ENCODE measurements at places on chromosomes 1 and 21.

GRCh38 chr21:14880922-14881321 lies 183.9 kb downstream of the NRIP1 start:
- no peak for DNase-seq

GRCh38 chr1:65493802-65494201 lies 73.3 kb downstream of the LEPR start:
- no peak for DNase-seq

GRCh38 chr1:37519613-37520012 lies 5.0 kb upstream of the MEAF6 start:
- no peak for DNase-seq

DNA sequence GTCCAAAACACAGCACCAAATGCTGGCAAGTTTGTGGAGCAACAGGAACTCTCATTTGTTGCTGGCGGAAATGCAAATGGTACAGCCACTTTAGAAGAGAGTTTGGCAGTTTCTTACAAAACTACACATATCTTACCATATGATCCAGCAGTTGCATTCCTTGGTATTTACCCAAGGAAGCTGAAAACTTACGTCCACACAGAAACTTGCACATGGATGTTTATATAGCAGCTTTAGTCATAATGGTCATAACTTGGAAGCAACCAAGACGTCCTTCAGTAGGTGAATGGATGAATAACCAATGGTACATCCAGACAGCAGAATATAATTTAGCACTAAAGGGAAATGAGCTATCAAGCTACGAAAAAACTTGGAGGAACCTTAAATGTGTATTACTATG lies 66.4 kb downstream of the MARK1 start:
- no peak for DNase-seq

GRCh38 chr21:41136286-41136685 lies 31.7 kb upstream of the BACE2 start:
- no peak for DNase-seq

DNA sequence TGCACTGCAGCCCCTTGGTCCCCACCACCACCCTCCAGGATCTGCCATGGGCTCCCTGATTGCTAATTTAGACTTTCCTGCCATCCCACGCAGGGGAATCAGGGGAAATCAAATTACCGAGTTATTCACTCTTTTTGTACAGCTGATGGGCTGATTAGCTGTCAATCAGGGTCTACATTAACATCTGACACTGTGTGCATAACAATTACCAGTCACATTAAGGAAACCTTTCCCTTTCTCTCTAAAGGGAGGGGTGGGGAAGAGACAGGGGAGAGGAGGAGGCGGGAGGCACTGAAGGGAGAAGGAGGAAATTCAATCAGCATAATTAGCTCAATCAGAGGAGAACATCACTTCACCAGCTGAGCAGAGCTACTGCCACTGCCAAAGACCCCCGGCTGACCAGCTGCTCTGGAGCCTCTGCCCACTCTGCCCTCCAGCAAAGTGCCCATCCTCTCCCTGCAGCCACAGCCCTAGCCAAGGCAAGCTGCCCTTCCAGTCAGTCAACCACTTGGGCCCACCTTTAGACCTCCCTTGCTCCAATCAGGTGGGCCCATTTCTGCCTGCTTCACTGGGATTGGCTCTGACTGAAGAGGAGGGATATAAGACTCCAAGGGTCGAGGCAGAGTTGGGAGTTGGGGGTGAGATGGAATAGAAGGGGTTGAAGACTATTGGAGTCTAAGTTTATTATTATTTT lies 199.3 kb upstream of the ZC3H12A start:
- DNase-seq, result no peak

- DNase-seq, result peak; percentile 8
Observed at GRCh38 chr1:175402336-175402735, 209.8 kb upstream of the KIAA0040 start.

- no peak for DNase-seq
Observed at GRCh38 chr21:36075171-36075570, 5.3 kb downstream of the CBR1 start.

DNA sequence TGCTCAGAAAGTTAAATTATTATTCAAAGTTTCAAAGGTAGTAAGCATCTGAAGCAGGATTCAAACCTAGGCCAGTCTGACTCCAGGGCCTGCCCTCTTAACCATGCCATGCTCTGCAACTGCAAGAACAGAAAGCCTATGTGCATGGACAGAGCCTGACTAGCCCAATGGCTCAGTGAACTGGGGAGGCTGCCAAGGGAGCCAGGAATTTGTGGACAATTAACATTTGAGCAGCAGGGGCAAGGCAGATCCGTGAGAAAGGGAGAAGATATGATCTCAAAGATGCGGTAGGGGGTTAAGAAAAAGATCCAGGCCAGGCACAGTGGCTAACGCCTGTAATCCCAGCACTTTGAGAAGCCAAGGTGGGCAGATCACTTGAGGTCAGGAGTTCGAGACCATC lies 6.5 kb upstream of the ATP1A4 start:
- DNase-seq, result no peak

DNA sequence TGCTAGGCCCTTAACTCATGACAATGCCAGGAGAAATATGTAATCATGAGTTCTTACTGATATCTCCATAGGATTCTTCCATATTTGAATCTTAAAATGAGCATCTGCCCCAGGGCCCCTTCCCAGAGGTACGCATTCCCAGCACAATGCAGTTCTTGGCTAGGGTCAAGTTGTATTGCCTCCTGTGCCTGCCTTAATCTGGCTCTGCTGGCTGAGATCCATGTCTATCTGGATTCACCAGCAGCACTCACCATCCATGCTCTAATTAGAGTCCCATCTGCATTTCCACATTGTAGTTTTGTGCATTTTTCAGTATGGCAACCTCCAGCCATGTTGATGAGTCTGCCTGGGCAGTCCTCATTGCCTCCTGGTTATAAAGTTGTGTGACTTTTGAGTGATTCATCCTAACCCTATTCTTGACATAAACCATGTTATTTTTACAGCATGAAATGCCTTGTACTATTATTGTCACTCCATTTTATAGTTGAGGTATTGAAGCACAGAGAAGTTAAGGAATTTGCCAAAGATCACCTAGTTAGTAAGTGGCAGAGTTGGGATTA lies 55.9 kb downstream of the CAMSAP2 start:
- peak; percentile 22 for DNase-seq
